Dorsolateral prefrontal cortex (tissue), 122 donors: ENCODE measurements at places on chromosomes 12 and 14. TPM values are rescaled to one million over a fixed set of nuclear protein-coding genes. Genes with fewer than 3 reads are reported as not detected.

The HOXC5 gene
- not detected for total RNA-seq

DNA sequence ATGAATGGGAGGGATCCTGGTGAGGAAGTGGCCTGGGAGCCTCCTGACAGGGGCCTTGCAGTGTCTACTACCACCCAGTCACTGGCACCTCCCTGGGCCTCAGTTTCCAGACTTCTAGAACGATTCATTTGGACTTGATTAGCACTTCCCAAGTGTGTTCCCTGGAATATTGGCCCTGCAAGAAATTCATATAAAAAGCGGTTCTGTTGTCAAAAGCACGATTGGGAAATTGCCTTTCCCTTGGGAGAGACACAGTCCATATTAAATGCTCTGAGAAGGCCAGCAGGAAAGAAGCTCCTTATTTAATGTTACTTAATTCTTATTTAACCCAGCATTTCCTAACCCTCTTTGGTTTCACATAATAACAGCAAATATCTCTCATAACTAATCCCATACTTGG is 61.9 kb downstream of the DRAM1 start:
- no peak for DNase-seq

- DNase-seq, result no peak
Observed at GRCh38 chr14:46233786-46234185, 417.8 kb downstream of the RPL10L start.

DNA sequence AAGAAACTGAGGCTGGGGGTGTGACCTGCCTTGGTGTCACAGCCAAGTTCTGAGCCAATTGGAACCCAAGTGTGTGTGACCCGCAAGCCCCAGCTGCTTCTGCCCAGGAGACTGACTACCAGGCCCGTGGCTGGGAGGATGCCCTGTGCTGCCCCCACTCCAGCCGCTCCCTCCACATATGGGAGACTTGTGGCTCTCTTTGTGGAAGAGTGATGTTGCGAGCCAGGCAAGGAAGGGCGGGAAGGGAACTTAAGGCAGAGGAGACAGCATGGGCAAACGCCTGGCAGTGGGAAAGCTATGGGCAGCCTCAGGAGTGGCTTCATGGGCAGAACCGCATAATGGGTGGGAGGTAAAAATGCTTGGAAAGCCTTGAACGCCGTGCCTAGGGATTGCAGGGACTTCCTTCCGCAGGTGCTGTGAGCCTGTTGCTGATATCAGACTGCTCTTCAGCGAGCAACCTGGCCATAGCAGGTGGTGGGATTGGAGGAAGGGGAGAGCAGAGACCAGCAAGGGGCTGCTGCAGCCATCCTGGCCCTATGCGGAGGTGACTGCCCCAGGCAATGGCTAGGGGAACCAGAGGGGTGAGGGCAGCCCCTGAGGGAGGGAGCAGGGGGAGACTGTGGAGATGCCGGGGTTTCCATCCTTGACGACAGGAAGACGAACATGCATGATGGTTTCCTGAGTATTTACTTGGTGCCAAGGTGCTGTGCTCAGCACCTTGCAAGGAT is 115.7 kb downstream of the LGMN start:
- no peak for DNase-seq

DNA sequence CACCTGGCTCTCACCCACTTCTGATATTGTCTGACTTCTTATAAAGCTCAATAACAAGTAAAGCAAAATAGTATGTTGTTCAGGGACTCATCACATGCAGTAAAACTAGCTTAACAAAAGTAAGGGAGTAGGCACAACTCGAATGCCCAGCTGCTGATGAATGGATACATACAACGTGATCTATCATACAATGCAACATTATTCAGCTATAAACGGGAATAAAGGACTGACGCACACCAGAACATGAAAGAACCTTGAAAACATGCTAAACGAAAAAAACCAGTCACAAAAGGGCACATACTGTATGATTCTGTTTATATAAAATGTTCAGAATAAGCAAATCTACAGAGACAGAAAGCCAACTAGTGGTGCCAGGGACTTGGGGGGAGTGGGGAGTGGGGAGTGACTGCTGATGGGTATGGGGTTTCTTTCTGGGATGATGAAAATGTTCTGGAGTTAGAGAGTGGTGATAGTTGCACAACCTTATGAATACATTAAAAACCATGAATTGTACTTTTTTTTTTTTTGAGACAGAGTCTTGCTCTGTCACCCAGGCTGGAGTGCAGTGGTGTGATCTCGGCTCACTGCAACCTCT is 11.1 kb downstream of the PLBD2 start:
- no peak for DNase-seq

DNA sequence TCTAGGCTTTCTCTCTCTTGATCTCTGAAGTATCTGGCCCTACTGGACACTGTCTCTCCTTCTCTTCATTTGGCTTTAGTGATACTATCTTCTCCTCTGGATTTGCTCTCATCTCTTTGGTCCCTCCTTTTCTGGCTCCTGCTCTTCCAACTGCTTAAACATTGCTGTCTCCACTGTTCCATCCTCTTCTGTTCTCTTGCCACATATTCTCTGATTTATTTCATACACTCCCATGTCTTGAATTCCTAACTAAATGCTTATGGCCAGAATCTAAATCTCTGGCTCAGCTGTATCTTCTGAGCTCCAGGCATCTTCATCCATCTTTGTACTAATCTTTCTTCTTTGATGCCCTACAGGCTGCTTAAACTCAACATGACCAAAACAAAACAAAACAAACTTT is 25.5 kb upstream of the PCED1B start:
- DNase-seq, result no peak

DNA sequence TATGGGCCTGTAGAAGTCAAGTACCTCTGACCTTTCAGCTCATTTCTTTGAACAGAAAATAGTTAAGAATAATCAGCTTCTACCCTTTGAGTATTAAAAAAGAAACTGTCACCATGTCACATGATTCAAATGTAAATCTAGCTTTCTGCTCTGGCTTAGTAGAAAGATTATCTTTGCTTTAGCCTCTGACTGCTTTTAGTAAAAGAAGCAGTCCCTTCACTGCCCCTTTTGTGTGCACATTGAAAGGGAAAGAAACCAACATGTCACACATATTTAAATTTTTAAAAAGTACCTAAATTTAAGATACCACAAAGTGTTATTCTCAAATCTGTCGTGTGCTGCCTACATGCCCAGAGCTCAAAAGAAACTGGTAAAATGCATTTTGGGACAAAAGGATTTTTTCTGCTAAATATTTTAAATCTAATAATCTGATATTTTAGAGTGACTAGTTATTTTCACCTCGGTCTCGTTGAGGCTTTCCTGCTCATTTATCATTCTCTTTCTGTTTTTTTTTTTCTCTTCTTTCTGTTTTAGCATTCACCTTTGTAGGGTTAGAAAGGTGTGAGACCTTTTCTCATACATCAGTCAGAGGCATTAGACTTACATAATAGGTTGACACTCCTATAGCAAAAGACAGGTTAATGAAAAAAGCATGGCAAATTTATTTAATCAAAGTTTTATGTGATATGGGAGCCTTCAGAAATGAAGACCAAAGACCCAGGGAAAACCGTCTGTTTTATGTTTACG is 41.3 kb downstream of the SLC16A7 start:
- no peak for DNase-seq

GRCh38 chr12:120466560-120467315 is 2.8 kb downstream of the SRSF9 start:
- no peak for DNase-seq
